ENCODE measurements at places on chromosomes 2 and 18. TPM values are rescaled to one million over a fixed set of nuclear protein-coding genes. Genes with fewer than 3 reads are reported as not detected.

The CIB4 gene
- not detected for polyA plus RNA-seq

The MC4R gene
- not detected for polyA plus RNA-seq

The CYRIA gene
- 11.4 TPM for polyA plus RNA-seq

The TBC1D8 gene
- 4.0 TPM for polyA plus RNA-seq

The PIEZO2 gene
- 13.8 TPM for polyA plus RNA-seq

The DPP10 gene
- not detected for polyA plus RNA-seq

All from GM12878 (cell line).